ENCODE measurements at places on chromosomes 5 and 9.

DNA sequence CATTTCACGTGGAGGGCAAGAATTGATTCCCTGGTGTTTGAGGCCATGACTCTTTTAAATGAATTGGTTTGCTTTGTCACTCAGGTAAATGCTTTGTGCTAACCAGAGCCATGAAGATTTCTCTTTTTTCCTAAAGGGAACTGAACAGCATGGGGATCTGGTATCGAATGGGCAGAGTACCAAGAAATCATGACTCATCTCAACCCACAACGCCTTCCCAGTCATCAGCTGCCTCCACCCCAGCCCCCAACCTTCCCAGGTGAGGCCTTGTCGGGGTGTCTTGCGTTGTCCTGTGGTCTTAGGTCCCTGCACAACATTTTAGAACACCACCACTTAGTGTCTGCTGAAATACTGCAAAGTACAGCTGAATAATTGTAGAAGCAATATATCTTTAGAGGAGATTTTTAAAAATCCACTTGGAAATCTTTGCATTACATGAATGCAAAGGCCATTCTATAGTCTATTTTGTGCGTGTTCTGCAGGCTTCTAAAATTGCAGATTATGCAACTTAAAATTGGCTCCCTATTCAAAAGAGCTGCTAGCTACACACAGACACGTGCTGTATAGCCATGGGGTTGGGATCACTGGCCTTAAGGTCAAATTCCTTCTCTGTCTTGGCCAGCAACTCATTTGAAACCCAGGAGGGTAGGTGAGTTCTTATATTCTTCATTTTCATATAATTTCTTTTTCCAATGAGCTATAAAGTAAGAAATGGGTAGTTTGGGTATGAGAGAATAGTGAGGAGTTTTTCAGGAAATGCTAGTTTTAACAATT is 69.0 kb downstream of the MVB12B start:
- DNase-seq: peak; percentile 52

DNA sequence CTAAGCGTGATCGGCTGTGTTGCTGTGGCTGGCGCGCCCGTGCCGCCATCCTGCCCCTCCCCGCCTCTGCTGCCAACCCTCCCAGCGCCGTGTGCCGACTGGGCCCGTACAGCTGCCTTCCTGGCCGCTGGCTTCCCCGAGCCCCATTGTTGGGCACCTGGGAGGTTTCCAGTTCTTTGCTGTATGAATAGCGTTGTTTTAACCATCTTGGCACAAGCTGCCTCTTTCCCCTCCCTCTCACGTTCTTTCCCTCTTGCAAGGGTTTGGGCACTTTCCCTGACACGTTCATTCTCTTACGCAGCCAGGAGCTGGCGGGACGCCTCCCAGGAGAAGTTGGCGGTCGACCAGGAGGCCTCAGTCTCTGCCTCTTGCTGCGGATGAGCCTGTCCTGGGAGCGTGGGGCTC is 43.1 kb upstream of the RXRA start:
- peak; percentile 11 for DNase-seq

GRCh38 chr5:95075111-95075510 is 209.8 kb downstream of the MCTP1 start:
- DNase-seq: no peak

DNA sequence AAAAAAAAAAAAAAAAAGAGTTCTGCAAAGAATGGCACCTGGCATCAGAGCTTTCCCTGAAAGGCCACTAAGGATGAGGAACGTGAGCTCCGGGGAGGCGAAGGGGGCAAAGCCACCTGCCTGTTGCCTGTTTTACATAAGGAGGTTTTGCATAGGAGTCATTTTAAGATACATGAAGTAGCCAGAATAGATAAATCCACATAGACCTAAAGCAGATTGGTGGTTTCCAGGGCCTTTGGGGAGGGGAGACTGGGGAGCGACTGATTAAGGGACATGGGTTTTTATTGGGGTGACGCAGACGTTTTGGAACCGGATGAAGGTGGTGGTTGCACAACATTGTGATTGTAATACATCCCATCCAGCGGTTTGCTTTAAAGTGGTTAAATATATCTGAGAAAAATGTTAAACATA is 7.1 kb downstream of the NEK6 start:
- no peak for DNase-seq

DNA sequence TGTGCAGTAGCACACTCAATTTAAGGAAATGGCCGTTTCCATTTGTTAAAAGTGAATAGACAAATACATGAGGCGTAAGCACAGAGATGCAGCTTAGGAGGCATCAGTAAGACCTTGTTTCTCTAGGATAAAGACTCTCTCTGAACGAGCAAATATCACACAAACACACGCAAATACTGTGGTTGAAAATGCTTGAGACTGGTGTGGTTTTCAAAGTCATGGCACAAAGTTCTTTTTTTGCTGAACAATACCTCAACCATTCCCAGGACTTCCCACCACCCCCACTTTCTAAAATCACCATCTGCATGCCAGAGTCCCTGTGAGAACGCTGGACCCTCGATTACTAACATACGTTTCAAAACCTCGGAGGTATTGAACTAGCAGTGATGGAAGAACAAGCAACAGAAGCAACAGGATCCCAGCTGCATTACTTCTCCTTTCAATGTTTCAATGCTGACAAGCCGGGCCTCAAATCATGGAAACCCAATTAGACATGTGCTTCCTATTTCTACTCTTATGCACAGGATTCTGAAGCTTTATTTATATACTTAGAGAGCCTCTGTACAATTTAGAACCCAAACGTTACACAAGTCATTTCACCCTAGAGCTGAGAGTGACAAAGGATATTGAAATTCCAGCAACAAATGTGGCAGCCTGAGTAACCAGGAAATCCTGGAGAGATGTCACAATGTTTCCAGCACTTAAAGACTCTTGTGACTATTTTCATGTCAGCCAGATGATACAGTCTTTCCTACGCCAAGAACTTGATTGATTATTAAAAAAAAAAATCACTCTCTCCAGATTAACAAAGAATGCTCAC is 63.9 kb downstream of the CDC14B start:
- no peak for DNase-seq

GRCh38 chr9:87840134-87840533 is 42.5 kb upstream of the SPATA31E1 start:
- DNase-seq: no peak

DNA sequence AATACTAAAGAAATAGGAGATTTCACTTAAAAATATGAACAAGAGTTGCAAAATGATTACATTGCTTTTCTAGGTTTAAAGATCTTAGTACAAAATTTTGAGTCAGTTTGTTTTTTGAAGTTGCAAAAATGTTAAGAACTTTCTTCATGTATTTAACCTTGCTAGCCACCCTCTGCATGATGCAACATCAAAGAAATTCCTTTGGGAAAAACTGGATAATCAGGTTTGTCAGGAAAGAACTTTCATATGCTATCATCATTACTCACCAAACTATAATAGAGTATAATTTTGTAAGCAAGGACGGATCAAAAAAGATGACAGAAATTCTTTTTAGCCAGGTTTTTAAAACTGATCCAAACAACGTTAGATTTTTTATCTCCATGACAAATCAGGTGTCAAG is 116.9 kb upstream of the MRPS30 start:
- DNase-seq: peak; percentile 13

DNA sequence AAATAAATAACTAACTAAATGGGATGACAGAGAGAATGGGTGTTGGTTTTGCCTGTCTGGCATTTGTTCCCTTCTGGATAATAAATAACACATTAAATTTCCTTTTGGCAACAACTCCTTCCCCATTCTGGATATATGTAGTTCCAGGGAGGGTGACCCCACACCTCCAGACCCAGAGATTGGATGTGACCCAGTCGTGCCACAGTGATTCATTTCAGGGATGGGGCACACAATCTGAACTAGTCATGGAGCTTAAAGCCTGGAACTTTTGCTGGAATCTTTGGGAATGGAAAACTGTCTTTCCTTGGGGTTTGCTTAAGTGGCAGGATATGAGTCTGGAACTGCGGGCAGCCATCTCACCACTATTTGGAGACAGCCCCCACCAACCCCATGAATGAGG is 11.3 kb downstream of the KLF9 start:
- no peak for DNase-seq

- no peak for DNase-seq
Measured at GRCh38 chr5:86463339-86463738, 154.4 kb upstream of the COX7C start.

GRCh38 chr5:122965111-122965510 is 71.4 kb downstream of the PPIC start:
- no peak for DNase-seq

DNA sequence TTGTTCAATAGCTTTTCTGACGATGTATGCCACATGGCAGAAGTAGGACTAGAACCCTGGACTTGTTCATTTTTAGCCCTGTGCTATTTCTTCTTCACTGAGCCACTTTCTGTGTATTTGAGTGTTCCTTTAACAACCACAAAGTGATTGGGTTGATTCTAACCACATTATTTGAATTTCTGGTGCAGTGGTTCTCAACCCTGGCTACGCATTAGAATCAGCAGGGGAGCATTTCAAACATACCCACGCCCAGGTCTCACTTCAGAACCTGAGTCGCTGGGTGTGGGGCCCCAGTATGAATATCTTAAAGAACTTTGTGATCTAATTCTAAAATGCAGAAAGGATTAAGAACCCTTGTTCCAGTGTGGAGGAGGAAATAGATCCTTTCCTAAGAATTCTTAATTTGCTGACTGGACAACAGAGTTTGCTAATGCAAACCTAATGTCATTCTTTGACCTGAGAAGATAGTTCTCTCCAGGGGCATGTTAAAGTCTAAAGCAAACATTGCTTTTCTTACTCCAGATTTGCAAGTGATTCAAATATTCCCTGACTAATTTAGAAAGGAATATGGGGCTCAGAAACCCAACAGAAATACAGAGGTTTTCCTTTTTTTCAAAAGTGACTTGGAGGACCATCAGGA is 75.4 kb upstream of the GDNF start:
- DNase-seq: no peak
